ENCODE measurements at places on chromosomes 2 and 18.

GRCh38 chr2:180728928-180729559 lies 251.4 kb upstream of the UBE2E3 start:
- DNase-seq = peak; percentile 31

DNA sequence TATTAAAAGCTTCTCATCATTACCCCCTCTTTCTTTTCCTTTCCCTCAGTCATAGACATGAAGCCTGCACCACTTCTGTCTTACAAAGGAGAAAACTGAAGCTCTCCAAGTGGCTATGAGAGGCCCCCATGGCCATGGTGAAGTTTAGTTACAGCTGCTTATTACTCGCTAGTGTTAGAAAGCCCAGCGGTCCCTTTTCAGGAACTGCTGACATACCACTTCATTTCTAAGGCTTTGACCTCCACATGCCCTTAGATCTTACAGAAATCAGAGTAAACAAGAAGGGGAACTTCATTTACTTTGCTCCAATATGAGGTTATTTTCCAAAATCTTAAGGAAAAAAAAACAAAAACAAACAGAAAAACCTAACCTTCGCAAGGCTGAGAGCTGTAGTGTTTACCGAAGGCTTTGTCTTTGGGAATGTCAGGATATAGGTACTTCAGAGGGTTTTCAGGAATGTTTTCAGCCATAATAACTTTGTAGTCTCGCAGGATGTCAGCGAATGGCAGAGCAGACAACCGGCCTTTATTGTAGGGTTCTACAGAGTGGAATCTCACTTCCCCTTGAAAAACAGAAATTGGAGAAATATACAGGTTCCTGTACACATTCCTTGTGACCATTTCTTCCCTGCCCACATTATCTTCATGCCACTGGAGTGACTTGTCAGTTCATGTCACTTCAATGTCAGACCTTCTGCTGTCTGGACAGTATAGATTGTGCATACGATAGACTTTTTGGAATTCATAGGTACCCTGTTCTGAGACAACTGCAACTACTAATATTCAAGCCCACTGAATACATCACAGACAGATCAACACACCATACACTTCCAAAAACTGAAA lies 18.8 kb upstream of the STAT1 start:
- DNase-seq = no peak

DNA sequence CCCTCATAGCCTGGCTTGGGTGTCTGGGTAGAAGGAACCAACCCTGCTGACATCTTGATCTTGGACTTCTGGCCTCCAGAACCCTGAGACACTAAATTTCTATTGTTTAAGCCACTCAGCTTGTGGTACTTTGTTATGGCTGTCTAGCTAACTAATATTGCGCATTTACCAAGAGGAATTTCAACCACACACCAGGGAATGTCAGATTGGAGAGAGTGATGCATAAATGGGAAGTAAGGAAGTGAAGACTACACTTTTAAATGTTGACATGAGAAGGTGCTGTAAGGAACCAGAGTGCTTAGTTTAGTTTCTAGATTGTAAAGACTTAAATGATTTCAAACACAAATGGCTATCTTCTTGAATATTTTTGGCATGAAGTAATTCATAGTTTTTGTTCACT lies 98.9 kb upstream of the ITGB6 start:
- no peak for DNase-seq

- no peak for DNase-seq
Observed at GRCh38 chr2:33213244-33213643, 263.2 kb upstream of the RASGRP3 start.

- DNase-seq = no peak
Observed at GRCh38 chr2:102420290-102420689, 2.7 kb upstream of the IL18RAP start.

DNA sequence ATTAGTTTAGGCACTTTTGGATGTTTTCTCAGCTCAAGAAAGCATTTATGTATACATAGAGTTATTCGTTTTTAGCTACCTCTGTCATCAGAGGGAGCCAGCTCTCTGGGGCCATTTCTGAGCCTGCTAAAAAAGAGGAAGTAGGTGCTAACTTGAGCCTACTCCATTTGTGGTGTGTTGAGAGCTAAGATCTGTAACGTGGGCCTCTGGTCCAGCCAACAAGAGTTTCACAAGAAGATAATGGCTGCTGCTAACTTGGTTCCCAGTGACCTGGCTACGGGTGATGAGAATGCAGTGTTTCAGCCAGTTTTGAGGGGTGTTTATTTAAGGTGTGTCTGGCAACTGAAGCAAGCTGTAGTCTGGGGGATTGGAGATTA lies 182.5 kb downstream of the PRKCE start:
- no peak for DNase-seq

- DNase-seq = no peak
Observed at GRCh38 chr2:68762665-68763064, 28.1 kb downstream of the ARHGAP25 start.

DNA sequence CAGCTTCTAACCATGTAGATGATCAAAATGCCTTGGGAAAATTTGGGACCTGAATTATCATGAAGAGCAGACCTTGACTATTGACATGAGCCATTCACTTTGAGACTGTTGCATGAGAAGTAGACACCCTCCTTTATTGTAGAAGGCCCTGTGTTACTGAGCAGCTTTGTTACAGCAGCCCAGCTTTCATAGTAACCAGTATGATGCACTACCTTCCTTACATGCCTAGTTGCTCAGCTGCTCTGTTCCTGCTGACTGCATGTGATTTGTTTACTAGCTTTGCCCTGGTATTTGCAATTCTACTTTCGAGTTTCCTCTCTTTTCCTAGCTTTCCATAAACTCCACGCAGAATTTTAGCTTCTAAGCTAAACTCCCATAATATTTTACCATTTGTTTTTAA lies 11.2 kb upstream of the FN1 start:
- no peak for DNase-seq

- no peak for DNase-seq
Observed at GRCh38 chr18:79525556-79526467, 130.1 kb downstream of the NFATC1 start.

DNA sequence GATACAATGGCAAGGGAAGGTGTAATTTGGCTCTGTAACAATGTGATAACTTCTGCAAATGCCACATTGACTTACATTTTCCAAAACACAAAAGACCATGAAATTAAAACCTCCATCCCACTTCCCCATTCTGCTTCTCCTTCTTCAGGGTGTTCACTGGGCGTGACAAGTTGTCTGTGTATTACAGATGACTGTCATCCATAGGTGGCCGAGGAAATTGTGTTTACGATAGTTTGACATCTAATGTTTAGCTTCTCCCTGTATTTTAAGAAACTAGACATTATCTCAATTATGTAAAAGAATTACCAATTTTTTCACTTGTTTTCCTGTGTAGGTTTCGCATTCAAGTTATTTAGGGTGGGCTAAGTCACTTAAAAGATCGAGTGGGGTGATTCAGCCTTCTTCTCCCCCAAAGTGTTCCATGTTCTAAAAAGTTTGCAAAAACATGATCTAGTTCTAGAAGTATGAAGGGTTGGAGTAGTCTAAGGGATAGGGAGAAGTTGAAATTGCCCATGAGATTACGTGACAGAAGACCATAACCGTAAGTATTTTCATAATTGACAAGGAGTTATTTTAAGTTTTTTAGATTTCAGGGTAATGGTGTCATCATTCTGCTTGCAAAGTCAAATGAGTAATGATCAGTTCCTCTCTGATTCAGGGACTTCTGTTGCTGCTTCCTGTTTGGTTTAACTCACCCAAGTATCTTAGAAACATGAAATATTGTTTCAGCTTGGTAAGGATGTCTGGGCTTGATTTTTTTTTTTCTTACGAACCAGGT lies 25.2 kb upstream of the CYTIP start:
- DNase-seq = peak; percentile 14

GRCh38 chr18:23890589-23890988 lies 124.0 kb upstream of the TTC39C start:
- DNase-seq = peak; percentile 8

- no peak for DNase-seq
Observed at GRCh38 chr2:165766326-165766927, 27.6 kb downstream of the GALNT3 start.

- DNase-seq = no peak
Observed at GRCh38 chr18:57802213-57803102, 657 bp downstream of the ATP8B1 start.

DNA sequence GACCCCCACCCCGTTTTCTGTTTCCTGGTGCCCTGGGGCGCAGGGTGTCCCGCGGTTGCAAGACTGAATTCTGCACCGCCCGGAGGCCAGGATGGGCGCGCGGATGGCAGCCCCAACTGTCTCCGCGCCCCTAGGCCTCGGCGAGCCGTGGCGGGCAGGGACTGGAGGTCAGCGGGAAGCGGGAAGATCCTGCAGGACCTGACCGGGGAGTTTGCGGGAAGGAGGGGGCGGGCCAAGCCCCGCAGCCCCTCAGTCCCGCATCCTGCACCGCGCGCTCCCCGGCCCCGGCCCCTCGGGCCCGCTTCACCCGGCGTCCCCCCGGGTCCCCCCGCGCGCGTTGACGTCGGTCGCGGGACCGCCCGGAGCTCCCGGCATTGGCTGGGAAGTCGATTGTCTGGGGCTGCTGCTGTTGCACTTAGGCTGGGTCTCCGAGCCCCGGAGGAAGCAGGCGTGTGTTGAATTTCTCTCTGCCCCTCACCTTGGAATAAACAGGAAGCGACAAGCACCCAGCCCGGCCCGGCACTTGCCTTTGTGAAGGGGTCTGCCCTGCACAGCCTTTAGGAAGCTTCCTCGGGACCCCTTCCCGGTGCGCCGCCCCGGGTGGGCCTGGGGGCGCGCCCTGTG lies at the start of gene LDLRAD4:
Gene LDLRAD4 (plus strand): TSS at position 393 of the 624 bp plus-strand sequence.
- peak; percentile 61 for DNase-seq

DNA sequence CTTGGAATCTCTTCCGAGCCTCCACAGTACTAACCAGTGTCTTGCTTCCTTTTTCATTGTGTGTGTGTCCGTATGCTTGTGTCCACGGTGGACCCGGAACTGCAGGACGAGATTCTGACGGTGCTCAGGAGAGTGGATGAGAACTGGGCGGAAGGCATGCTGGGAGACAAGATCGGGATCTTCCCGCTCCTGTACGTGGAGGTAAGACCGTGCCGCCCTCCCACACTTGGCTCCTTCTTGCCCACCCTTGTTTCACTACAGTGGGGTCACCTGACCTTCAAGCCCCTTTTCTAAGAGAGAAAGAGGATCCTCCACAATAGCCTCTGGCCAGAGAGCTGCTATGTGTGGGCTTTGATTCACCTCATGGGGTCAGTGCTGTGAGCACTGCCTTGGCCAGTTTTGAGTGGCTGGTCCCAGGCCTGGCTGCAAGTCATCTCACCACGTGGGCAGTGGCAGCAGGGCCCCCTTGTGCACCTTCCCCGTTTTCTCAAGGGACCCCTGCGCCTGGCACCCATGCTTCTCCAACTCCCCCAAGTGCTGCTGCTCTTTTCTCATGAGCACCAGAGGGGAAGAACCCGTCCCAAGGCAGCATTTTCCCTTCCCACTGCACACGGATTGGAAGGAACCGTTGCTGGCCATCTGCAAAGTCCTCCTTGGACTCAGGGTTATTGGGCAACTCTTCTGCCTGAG lies 242.1 kb downstream of the SEPTIN10 start:
- no peak for DNase-seq

DNA sequence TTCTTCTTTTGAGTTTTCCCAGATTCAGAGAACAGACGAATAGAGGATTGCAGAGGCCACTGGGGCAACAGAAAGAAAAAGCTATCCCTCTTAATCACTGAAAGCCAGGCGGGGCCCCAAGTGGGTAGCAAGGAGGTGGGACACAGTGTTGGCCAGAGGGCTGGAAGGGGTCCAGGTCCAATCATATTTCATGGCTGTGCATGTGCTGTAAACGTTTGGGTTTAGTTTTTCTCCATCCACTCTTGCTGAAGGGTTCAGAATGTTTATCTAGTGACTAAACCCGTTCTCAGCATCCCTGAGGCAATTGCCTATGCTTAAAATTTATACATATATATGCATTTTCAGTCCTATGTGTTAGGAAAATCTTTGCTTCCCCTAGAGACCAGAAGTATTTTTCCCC lies 99.4 kb upstream of the EPHA4 start:
- no peak for DNase-seq

DNA sequence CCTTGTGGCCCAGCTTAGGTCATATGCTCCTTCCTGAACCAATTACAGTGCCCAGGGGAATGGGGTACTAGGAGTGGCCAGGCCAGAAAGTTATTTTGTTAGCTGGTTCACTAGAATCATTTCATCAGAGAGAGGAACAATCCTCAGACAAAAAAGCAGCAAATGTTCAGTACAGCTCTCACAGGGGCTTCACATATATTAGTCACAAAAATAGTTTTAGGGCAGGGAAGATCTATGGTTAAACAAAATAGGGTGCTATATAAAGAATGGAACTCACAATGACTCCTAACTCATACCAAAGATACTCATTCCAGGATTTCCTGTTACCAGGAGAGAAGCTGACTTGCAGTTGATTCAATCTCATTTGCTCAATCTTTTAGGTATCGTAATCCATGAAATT lies 71.0 kb downstream of the CWC22 start:
- DNase-seq = no peak

DNA sequence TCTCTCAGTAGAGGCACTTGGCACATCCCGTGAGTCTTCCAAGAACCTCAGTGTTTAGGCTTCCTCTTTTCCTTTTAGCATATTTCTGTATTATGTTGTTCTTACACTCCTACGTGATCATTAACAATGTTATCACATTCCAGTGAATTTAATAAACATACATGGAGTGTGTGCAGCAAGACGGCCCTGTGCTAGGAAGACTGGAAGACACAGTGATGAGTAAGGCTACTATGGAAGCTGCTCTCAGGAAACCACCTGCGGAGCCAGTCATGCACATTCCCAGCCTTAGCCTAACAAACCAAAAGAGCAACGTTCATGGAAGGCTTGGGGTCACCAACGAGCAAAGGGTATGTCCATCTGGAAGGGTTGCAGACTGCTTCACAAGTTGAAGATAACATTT lies 103.4 kb downstream of the ETAA1 start:
- no peak for DNase-seq

- DNase-seq = peak; percentile 22
Observed at GRCh38 chr2:224284134-224284946, 117.6 kb downstream of the FAM124B start.

- DNase-seq = no peak
Observed at GRCh38 chr2:101200676-101201075, 49.5 kb upstream of the TBC1D8 start.

DNA sequence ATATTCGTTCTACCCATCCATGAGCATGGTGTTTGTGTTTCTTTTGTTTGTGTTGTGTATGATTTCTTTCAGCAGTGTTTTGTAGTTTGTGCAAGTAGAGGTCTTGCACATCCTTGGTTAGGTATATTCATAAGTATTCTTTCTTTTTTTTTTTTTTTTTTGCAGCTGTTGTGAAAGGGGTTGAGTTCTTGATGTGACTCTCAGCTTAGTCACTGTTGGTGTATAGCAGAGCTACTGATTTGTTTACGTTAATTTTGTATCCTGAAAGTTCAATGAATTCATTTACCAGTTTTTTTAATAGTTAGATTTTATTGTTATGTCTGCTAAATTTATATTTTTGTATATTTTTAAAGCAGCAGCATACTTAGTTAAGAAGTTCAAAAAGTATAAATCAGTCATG lies 834.4 kb upstream of the NRXN1 start:
- no peak for DNase-seq

DNA sequence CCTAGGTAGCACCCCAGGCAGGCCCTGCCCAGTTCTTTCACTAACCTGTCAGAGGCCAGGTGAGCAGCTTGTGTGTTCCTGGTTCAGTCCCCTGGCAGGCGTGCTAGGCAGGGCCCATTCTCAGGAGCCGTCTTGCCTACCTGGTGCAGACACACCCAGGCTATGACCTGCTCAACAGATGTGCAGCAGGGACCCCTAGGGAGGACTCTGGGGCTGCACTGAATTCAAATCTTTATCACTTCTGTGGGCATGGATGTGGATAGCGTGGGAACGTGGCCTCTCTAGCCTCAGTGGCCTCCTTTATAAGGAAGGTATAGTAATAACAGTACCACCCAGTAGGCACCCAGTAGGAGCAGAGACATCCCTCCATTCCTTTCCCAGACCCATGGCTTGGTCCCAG lies 48.4 kb downstream of the PLEKHB2 start:
- DNase-seq = no peak
